ENCODE measurements at places on chromosomes 11 and 22. TPM values are rescaled to one million over a fixed set of nuclear protein-coding genes. Genes with fewer than 3 reads are reported as not detected.

- peaks cover 48% of the 10 kb centered on the region for H3K27me3 ChIP-seq
- H3K27ac ChIP-seq = no peak within 1 kb of the TSS
- H3K4me1 ChIP-seq = no peaks in the 10 kb centered on the region
- peak; percentile 25 for ATAC-seq
- no peaks in the 10 kb centered on the region for H3K36me3 ChIP-seq
Observed at GRCh38 chr11:62242021-62242420, at the start of gene SCGB1D2. TSS of gene SCGB1D2 (plus strand) at chr11:62242239. CDS start at chr11:62242308, 69 bp downstream.

GRCh38 chr11:27921472-27921871 lies 186.5 kb downstream of the KIF18A start:
- ATAC-seq = no peak
- H3K4me1 ChIP-seq = no peaks in the 10 kb centered on the region
- H3K4me3 ChIP-seq = no peak overlapping the region
- H3K27me3 ChIP-seq = no peaks in the 10 kb centered on the region

GRCh38 chr11:12242966-12243365 lies 132.6 kb downstream of the MICAL2 start:
- peak overlapping the region; percentile 70 for H3K27ac ChIP-seq
- no peak overlapping the region for H3K4me3 ChIP-seq
- H3K4me1 ChIP-seq = peaks cover 92% of the 10 kb centered on the region

GRCh38 chr22:19940536-19941364 lies 822 bp upstream of the COMT start:
- peak overlapping the region; percentile 72 for H3K4me3 ChIP-seq
- H3K27ac ChIP-seq = no peak overlapping the region
- peaks cover 4% of the 10 kb centered on the region for H3K4me1 ChIP-seq
- ATAC-seq = no peak

- H3K27ac ChIP-seq = no peak overlapping the region
- peaks cover 33% of the 10 kb centered on the region for H3K4me1 ChIP-seq
- no peaks in the 10 kb centered on the region for H3K27me3 ChIP-seq
- no peak for ATAC-seq
Observed at GRCh38 chr11:47403571-47403970, 4.8 kb upstream of the SLC39A13 start.

DNA sequence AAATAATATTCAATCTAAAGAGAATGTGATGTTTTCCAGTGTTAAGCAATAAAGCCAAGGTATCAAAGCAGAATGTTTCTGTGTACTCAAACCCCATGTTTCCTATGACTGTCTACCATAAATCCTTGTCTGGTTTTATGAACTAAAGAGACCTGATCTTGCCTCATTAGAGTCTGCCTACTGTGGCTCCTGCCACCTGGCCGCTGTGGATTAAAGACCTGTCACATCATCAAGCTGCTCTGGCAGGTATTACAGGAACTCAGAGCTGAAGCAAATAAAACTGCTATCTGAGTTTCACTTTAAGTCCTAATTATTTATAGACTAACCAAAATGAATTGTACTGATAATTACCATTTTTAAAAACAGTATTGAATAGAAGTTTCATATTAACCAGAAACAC lies 207.8 kb upstream of the CCDC90B start:
- ATAC-seq = no peak
- H3K4me1 ChIP-seq = no peaks in the 10 kb centered on the region
- no peak overlapping the region for H3K4me3 ChIP-seq

DNA sequence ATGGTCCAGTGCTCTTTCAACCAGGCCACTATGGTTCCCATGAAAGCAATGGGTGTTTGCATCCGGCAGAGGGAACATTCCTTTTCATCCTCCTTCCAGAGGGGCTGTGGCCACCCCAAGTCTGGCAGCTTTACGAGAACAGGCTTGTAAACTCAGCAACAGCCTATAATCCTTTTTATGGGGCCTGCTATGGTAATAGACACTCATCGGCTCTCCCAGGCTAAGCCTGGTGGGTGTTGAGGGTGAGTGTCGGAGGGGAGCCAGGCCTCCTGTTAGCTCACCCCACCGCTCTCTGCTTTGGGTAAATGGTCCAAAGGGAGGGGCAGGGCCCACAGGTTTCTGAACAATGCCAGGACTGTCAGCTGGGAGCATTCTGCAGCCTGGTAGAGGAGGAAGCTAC lies 111.6 kb upstream of the CD82 start:
- H3K27ac ChIP-seq = no peak overlapping the region
- H3K36me3 ChIP-seq = no peaks in the 10 kb centered on the region
- peaks cover 8% of the 10 kb centered on the region for H3K27me3 ChIP-seq
- no peak overlapping the region for H3K4me3 ChIP-seq

GRCh38 chr11:72932132-72932570 lies 117.9 kb downstream of the ATG16L2 start:
- H3K27me3 ChIP-seq = no peaks in the 10 kb centered on the region
- H3K27ac ChIP-seq = no peak overlapping the region
- no peak overlapping the region for H3K4me3 ChIP-seq
- no peaks in the 10 kb centered on the region for H3K36me3 ChIP-seq
- ATAC-seq = no peak
- peaks cover 8% of the 10 kb centered on the region for H3K4me1 ChIP-seq

DNA sequence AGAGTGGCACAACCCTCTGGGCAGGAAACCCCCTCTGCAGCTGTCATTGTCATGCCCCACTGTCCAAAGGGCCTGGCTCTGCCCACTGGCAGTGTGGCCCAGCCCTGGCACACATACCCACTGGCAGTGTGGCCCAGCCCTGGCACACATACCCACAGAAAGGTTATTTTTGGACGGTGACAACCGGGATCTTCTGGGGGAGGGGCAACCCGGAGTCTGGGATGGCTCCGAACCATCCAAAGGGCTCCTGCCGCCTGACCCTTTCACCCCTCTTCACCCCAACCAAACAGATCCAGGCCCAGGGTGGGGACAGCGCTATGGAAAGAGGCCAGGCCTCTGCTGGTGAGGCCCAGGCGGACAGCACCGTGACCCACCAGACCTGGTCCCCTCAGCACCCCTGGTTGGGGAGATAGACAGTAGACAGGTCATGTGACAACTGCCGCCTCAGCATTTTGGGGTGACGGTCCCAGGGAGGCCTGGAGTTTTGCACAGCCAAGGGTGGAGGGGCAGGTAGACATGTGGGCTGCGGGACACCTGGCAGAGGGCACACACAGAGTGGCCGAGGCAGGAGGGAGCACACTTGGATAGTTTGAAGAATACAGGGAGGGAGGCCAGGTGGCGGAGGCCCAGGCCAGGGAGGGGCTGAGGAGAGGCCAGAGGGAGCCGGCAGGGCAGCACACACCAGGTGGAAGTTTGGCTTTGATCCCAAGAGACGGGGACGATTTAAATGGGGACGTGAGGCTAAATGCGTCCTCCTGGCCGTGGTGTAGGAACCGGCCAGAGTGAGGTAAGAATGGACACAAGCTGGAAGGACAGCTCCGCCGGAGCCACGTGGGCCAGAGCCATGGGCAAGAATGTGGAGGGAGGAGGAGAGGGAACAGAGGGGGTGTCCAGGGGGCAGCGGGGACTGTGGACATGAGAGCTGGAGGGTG lies 2.9 kb downstream of the MAPK12 start:
- H3K36me3 ChIP-seq = peaks cover 12% of the 10 kb centered on the region
- H3K4me1 ChIP-seq = peaks cover 6% of the 10 kb centered on the region
- ATAC-seq = no peak

DNA sequence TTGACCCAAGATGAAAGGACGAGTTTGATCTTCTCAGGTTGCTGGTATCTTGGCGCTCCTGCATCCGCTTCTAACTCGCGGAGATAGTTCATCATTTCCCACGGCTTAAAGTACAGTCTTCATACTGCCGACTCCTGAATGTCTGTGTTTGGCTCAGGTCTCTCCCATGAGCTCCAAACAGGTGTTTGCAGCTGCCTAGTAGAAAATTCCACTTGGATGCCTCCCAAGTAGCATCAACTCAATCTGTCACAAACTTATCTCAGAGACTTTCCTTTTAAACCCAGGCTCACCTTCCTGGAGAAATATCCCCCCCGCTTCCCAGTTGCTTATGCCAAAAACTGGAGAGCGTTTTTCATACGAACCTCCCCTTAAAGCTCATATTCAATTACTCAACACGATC lies 986.5 kb downstream of the TBC1D22A start:
- H3K27ac ChIP-seq = no peak overlapping the region
- H3K36me3 ChIP-seq = no peaks in the 10 kb centered on the region
- ATAC-seq = no peak
- peaks cover 47% of the 10 kb centered on the region for H3K27me3 ChIP-seq
- no peak overlapping the region for H3K4me3 ChIP-seq
- no peaks in the 10 kb centered on the region for H3K4me1 ChIP-seq

GRCh38 chr11:43789700-43790443 lies 90.8 kb upstream of the ALKBH3 start:
- ATAC-seq = no peak
- H3K4me1 ChIP-seq = no peaks in the 10 kb centered on the region
- no peaks in the 10 kb centered on the region for H3K36me3 ChIP-seq

- H3K4me3 ChIP-seq = no peak overlapping the region
- no peaks in the 10 kb centered on the region for H3K27me3 ChIP-seq
- no peak for ATAC-seq
- H3K36me3 ChIP-seq = no peaks in the 10 kb centered on the region
Observed at GRCh38 chr11:1305063-1305495, 4.4 kb downstream of the TOLLIP start.

GRCh38 chr11:129611661-129612446 lies 203.8 kb upstream of the TMEM45B start:
- H3K4me3 ChIP-seq = no peak overlapping the region
- H3K4me1 ChIP-seq = no peaks in the 10 kb centered on the region
- no peak for ATAC-seq
- H3K27me3 ChIP-seq = peaks cover 6% of the 10 kb centered on the region
- H3K36me3 ChIP-seq = no peaks in the 10 kb centered on the region

UBQLNL gene
- total RNA-seq = 0.27 TPM

MIAT gene
- total RNA-seq = 0.62 TPM
